CD4-positive, CD25-positive, alpha-beta regulatory T cell (primary cell): ENCODE measurements at places on chromosomes 11 and 22.
A peak's percentile ranks its signal among the peaks of the same experiment; 100 is the strongest.

DNA sequence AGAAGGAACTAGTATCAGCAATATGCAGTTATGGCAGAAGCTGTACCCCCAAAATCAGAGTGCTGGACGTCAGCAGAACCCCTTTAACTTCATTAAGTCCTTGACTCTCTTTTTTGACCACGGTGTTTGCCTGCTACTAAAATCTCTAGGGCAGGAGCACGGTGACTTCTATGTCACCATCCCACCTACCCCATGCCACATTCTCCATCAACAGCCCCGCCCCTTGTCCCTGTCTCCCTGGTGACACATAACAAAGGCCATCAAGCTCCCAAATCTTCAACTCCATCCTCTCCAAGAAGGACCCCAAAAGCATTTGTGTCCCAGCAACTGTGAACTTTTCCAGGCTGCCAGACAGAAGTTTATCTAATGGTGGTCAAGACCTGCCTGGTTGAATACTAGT lies 894 bp downstream of the ADA2 start:
- no peak for DNase-seq

GRCh38 chr11:20021771-20022362 lies 138.4 kb downstream of the DBX1 start:
- DNase-seq = no peak

DNA sequence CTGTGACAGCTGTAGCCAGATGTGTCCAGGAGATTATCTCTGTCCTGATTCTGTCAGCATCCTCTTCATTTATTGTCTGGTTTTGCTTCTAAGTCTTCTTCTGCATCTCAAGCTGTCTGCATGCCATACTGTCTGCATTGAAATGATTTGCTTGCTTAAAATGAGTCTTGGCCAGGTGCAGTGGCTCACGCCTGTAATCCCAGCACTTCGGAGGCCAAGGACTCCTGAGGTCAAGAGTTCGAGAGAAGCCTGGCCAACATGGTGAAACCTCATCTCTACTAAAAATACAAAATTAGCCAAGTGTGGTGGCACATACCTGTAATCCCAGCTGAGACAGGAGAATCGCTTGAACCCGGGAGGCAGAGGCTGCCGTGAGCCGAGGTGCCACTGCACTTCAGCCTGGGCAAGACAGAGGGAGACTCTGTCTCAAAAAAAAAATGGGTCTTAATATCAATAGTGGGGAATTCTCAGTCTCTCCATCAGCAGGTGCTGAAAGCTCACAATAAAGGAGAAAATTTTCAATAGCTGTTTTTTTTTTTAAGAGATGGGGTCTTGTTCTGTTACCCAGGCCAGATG lies 39.2 kb upstream of the AMPD3 start:
- DNase-seq = no peak

DNA sequence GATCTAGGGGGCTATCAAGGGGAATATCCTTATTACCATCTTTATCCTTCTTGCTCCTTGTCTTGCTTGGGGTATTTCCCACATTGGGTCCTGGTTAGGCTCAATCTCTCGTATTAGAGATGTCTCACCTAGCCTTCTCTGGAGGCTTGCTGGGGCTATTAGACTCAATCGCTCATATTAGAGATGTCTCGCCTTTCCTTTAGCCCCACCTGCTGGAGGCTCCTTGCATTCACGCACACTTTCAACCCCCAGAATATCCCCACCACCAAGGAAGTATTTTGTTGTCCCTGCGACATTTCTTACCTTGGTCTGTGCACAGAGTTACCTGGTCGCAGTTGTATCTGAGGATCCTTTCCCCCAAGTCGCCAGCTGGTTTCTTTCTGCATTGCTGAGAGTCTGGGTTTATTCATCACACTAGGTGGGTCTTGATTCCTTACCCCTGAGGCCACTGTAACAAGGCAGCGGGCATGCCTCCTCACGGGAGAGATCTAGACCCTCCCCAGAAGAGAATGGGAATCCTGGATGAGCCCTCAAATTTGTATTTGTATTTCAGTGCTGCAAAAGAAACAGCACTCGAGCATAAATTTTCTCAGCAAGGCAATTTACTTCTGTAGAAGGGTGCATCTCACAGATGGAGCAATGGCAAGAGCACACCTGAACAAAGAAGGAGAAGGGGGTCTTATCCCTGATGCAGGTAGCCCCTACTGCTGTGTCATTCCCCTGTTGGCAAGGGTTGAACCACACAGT lies 15.9 kb upstream of the HYLS1 start:
- peak; percentile 4 for DNase-seq

DNA sequence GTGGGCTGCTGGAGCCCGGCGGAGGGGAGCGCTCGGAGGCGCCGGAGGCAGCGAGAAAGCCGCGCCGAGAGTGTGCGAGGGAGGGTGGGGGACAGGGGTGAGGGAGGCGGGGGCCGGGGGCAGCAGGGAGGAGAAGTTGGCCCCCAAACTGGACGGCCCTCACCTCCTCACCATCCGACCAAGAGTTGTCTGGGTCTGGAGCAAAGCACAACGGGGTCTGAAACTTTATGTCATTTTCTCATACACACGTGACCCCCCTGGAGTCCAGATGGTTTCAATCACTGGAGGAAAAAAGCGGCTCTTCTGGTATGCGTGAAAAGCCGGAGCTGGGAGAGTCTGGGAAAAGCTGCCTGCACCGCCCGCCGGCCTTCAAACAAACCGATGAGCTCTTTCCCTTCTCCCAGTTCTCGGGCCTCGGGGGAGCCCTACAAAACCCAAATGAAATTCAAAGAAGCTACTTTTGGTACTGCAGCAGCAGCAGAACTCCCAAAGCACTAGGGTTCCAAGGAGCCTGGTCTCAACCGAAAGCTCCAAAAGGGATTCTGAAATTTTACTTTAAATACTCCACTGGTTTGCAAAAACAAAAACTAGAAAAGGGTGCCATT lies 39.7 kb upstream of the AKIP1 start:
- no peak for DNase-seq

GRCh38 chr11:69745201-69745600 lies 29.9 kb downstream of the FGF4 start:
- DNase-seq = no peak

DNA sequence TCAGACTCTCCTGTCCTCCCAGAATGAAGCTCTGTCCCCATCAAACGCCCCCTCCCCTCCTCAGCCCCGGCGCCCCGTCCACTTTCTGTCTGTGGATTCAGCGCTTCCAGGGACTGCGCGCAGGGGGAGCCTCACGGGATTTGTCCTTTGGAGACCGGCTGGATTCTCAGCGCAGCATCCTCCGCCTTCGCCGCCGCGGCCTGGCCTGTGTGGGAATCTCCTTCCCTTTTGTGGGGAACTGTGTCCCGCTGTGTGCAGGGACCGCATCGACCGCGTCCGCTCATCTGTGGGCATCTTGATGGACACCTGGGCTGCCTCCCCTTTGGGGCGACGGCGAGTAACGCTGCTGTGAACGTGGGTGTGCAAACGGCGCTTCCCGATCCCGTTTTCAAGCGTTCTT lies 1.1 kb upstream of the SCT start:
- DNase-seq = no peak

GRCh38 chr11:48154151-48154550 lies 62.5 kb upstream of the OR4B1 start:
- DNase-seq = no peak

DNA sequence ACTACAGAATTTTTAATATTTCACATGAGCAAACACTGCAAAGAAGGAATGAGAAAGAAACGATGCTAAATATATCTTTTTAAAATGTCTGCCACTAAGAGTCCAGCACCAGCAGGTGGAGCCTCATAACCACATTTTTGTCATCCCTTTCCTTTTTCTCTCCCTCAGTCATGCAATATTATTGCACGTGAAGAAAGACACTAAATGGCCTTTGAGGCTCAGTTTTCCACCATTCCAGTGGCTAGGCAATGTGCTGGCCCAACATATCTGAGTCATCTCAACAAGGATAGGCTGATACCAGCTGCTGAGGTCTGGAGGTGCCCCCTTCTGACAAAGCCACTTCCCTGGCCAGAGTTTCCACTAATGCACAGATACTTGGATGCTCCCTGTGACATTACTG lies 1.8 kb downstream of the ALKBH8 start:
- DNase-seq = peak; percentile 49

GRCh38 chr11:4863876-4864275 lies 14.9 kb upstream of the OR51S1 start:
- DNase-seq = no peak

- no peak for DNase-seq
These were observed 149.7 kb downstream of the LRRC4C start for GRCh38 chr11:41309716-41310115.

DNA sequence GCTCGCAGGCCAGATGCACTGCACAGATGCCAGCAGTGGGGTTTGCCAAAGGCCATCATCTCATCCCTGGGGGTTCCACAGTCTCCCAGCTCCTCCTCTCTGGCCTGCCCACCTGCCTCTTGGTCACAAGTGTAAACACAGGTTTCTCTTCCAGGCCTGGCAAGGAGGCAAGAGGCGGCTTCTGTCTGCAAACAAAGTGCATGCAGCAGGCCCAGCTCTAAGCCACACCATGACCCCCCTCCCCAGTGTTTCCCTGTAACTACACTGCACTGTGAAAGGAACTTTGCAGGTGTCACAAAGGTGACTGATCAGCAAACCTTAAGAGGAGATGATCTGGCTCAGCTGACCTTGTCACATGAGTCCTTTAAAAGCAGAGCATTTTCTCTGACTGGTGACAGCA lies 26.2 kb upstream of the SHISAL1 start:
- no peak for DNase-seq

DNA sequence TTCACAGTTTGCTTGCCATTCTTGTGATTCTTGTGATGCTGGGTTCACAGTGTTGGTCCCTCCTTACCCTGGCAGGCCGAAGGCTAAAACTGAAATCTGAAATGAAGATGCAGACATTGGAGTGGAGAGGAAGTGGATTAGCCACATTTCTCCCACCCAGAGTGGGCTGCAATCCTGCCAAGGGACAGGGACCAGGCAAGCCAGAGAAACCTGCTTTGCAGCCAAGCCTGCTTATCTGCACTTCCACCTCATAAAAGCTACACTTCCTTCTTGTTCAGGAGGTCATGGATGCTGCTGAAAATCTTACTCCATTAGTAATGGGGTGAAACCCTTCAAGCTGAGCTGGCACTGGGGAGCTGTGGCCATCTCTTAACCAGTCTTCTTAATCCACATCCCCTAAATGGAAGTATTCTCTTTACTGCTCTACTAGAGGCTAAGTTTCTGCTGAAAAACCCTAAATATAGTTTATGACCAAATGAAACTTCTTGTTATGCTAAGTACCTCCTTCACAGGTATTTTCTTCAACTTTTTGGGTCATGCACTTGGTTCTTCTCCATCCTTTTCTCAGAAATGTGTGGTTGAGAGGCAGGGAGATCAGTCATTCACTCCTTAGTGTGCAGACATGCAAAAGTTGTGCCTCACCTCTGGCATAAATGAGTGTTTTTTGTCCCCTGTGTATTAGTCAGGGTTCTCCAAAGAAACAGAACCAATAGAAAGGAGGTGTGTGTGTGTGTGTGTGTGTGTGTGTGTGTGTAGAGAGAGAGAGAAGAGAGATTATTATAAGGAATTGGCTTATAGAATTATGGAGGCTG lies 133.9 kb upstream of the BMAL1 start:
- no peak for DNase-seq

DNA sequence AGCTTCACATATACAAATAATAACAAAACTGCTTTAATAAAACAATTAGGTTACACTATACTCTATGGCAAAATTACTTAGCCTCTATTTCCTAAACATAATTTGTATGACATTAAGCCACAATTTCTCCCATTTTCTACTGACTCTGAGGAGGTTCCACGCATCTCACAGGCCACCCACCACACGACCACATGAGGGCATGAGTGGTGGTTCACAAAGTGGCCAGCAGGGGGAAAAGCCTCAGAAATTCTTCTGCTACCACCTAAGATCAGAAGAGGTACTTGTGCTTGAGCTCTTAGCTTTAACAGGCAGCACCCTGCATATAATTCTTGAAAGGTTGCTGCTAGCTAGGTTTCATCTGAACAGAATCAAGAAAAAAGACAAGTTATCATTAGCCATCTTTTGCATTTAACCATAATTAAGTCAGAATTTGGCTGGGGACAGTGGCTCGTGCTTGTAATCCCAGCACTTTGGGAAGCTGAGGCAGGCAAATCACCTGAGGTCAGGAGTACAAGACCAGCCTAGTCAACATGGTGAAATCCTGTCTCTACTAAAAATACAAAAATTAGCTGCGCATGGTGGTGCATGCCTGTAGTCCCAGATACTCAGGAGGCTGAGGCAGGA lies 7.7 kb downstream of the LPXN start:
- DNase-seq = peak; percentile 78

- no peak for DNase-seq
These were observed 5.5 kb downstream of the FOLR3 start for GRCh38 chr11:72141066-72141465.

DNA sequence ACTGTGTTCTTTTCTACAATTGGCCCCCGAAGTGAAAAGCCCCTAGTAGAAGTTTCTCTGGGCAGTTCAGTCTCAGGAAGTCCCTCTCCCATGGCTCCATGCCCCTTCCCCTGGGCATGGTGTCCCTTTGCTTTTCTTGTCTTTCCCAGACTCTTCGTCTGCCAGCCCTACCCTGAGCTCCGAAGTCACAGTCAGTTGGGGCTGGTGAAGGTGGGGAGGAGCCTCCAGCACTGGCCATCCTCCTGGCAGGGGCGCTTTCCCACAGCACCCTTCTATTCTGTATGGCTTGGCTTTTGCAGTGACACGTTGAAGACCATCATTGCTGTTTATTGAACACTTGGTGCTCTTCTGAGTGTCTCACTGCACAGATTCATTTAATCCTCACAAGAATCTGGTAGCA lies 195.1 kb upstream of the CADM1 start:
- no peak for DNase-seq

GRCh38 chr11:16806791-16807190 lies 68.3 kb downstream of the C11orf58 start:
- DNase-seq = no peak

- DNase-seq = no peak
These were observed 17.4 kb upstream of the FLRT1 start for GRCh38 chr11:64018310-64018709.

GRCh38 chr11:115963156-115963555 lies 458.9 kb upstream of the CADM1 start:
- DNase-seq = no peak

GRCh38 chr11:125105926-125106325 lies 5.5 kb downstream of the TMEM218 start:
- no peak for DNase-seq

GRCh38 chr11:64854534-64855502 lies 10.4 kb upstream of the CDC42BPG start:
- DNase-seq = no peak

DNA sequence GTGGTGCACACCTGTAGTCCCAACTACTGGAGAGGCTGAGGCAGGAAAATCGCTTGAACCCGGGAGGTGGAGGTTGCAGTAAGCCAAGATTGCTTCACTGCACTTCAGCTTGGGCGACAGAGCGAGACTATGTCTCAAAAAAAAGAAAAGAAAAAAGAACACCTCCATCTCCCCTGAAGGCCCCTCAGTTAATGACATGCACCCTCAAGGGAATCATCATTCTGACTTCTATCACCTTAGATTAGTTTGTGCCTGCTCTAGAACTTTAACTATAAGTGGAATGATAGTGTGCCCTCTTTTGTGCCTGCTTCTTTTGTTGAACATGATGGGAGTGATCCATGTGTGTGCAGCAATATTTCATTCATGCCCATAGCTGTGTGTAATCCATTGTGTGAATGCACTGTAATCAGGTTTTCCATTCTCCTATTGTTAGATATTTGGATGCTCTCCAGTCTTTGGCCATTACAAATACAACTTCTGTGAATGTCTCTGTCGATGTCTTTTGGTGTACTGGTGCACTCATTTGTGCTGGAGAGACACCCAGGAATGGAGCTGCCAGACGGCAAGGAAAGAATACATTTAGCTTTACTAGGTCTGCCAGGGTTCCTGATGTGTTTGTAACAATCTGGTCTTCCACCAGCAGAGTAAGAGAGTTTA lies 883 bp upstream of the VPREB3 start:
- DNase-seq = no peak

GRCh38 chr22:29396126-29396525 lies 7.8 kb upstream of the AP1B1 start:
- DNase-seq = no peak
